HCT116 (cell line): ENCODE measurements at places on chromosomes 7 and 10. TPM values are rescaled to one million over a fixed set of nuclear protein-coding genes. Genes with fewer than 3 reads are reported as not detected.
A peak's percentile ranks its signal among the peaks of the same experiment; 100 is the strongest.

IFIT1 gene
- 3.6 TPM for total RNA-seq

DNA sequence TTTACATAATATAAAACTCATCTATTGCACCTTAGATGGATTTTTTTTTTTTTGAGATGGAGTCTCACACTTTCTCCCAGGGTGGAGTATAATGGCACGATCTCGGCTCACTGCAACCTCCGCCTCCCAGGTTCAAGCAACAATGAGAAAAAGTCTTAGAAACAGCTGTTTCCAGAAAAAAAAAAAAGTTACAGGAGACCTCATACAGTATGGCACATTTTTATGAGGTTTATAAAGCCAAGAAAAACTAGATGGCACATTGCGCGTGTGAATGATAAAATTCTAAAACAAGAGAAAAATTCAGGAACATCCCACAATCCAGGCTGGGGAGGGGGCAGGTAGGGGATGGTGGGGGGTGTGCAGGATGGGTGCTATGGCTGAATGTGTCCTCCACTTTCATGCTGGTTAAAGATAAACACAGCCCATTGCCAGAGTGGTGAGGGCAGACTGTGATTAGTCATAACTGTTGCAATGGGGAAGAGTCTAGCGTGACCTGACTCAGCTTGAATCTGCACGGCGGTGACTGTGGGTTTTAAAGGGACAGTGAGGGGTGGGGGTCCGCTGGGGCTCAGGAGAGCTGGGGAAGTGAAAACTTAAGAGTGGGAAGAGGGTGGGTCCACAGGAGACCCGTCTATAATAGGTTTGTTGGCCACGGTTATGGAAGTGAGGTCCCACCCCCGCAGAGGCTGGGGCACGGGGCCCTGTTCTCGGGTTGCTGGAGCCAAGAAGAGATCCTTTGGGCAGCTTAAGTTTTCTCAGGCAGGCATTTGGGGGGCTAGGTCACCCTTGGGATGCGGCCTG, 11.9 kb upstream of the LRRC27 start:
- DNase-seq: no peak
- no peak overlapping the region for H3K4me3 ChIP-seq
- H3K27me3 ChIP-seq: no peaks in the 10 kb centered on the region
- peaks cover 32% of the 10 kb centered on the region for H3K4me1 ChIP-seq
- no peaks in the 10 kb centered on the region for H3K36me3 ChIP-seq
- peak overlapping the region; percentile 35 for H3K27ac ChIP-seq

GRCh38 chr10:37975401-37975991, 951 bp downstream of the ZNF25 start:
- peak overlapping the region; percentile 81 for H3K4me3 ChIP-seq
- peaks cover 14% of the 10 kb centered on the region for H3K4me1 ChIP-seq
- no peak for DNase-seq
- H3K27ac ChIP-seq: peak overlapping the region; percentile 79
- H3K36me3 ChIP-seq: no peaks in the 10 kb centered on the region

GRCh38 chr10:33635967-33636515, 301.6 kb upstream of the NRP1 start:
- H3K27ac ChIP-seq: no peak overlapping the region
- DNase-seq: no peak
- no peaks in the 10 kb centered on the region for H3K4me1 ChIP-seq
- no peaks in the 10 kb centered on the region for H3K36me3 ChIP-seq

DNA sequence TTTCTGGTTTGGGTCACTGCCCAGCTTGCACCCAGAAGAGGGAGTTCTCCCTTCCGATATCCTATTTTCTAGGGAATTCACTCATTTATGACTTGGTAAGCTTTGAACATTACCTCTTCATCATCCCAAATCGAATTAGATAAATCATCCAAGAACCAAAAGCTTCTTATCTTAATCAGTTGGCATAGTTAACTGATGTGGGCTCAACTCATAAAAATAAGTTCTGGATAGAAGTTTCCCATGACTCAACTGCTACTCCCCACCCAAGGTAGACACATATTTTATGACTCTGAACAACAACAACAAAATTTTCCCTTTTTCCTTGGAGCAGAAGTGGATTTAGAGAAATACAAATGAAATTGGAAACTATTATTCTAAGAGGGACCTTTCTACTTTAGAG, 102.9 kb upstream of the CCDC6 start:
- no peaks in the 10 kb centered on the region for H3K27me3 ChIP-seq
- DNase-seq: no peak
- no peak overlapping the region for H3K4me3 ChIP-seq
- H3K36me3 ChIP-seq: no peaks in the 10 kb centered on the region
- H3K27ac ChIP-seq: no peak overlapping the region
- H3K4me1 ChIP-seq: no peaks in the 10 kb centered on the region
